ENCODE measurements at places on chromosomes 11 and 22.

GRCh38 chr11:130180896-130181294 lies 21.3 kb downstream of the ST14 start:
- no peak for DNase-seq

DNA sequence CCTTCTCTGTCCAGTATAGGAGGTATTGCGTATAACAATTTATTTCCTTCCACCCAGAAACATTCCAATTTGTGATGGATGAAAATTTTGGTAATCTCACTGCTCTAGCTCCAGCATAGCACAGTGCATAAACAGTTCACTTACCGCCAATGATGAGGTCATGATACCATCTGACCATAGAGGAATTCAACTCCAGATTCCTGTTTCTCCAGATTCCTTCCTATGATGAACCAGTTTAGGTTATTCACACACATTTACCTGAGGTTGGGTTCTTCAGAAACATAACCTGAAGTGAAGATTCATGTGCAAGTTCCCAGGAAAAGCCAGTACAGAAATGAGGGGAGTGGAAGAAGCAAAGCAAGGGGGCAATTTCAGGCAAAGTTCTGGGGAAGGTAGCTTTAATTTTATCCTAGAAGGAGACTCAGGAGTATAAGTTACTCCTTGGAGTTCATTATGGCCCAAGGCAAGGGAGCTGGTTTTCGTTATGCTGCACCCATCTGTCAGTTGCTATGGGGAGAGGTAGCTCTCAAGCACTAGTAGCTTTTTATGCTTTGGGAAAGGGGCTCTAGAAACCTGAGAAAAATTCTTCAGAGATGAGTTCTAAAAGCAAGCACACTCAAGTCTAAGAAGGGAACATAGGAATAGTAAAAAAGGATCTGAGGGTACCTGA lies 121.6 kb downstream of the CASP12 start:
- peak; percentile 97 for DNase-seq

DNA sequence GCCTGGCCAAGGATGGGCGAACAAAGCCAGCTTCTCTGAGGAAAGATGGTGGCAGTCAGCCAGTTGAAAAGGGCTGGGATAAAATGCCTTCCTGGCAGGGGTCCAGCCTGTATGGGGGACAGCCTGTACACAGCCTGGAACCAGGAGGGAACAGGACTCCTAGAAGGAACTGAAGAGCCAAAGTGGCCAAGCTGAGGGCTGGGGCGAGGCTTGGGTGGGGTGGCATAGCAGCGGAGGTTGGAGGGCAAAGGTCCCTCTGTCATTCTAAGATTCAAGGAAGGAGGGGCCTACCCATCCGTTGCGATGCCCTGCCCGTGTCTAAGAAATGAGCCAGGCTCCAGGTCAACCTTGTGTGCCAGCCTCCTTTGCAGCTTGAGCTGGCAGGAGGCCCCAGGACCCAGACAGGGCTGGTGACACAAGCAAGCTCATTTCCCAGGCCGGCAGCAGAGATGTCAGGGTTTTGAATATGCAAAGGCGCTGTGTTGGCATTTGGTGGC lies 22.6 kb downstream of the FADD start:
- no peak for DNase-seq

- no peak for DNase-seq
These were observed 13.9 kb upstream of the ADSL start for GRCh38 chr22:40332319-40332781.

DNA sequence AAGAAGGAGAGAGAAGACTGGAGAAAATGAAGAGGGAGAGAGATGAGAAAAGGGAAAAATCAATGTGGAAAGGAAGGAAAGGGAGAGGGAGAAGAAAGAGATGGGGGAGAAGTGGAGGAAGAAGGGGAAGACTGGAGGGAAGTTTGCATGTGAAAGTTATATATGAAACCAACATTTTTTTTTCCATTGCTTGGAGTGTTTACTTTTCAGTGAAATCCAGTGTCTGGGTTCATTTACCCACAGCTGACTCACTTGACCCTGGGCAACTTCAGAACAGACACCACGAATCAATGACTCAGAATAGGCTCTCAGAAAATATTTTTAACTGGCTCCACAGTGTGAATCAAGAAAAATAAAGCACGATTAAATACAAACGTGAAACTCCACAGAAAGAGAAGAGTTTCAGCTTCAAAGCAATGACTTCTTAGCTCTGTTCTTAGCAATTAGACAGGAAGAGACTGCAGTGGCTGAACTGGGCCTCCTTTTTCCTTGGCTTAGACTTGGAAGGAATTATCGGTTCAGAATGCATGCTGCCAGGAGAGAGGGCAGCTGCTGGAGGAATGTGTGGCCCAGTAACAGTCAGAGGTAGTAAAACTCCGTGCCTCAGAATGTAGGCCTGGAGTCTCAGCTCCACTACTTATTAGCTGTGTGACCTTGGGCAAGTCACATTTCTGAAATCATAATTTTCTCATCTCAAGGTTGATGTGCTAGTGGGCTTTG lies 237.5 kb downstream of the MIAT start:
- DNase-seq = no peak

GRCh38 chr11:87971354-87971753 lies 203.9 kb downstream of the RAB38 start:
- DNase-seq = no peak

DNA sequence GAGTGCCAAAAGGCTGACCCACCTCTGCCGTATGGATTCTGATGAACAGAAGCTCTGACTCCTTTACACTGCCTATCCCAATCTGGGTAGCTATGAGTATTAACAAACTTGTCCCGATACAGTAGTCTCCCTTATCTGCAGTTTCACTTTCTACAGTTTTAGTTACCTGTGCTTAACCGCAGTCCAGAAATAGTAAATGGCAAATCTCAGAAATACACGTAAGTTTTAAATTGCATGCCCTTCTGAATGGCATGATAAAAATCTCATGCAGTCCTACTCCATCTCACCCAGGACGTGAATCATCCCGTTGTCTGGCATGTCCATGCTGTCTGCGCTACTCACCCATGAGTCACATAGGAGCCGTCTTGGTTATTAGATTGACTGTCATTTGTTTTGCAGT lies 68.8 kb downstream of the SNX19 start:
- no peak for DNase-seq

GRCh38 chr11:762421-763072 lies 14.7 kb downstream of the GATD1 start:
- DNase-seq = peak; percentile 79

DNA sequence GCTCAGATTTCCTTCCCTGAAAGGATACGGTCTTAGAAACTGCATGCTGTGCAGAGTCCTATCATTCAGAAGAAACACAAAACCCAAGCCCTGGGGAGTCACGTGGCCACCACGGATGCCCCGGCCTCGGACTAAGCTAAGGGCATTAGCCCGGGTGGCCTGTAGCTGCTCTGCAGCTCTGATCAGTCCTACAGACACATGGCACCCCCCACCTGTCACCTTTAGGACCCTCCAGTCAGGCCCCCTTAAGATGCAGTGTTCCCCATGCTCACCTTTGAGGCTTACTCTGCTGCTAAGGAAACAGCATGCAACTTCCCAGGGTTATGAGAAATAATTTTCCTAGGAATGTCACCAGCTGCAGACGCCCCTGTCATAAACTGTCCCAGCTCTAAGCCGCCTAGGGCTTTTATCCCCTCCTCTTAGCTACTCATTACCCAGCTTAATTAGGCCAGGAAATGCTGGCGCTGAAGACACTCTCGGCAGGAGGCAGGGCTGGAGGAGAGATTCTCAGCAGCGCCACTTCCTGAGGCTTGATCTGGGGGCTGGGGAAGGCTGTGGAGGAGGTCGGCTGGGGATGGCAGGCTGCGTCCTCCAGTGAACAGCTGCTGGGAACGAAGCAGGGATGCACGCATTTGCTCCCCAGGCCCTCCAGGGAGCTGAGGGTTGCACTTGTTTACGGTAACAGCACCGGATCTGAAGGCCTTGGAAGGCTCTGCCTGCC lies 47.2 kb upstream of the ADA2 start:
- no peak for DNase-seq

DNA sequence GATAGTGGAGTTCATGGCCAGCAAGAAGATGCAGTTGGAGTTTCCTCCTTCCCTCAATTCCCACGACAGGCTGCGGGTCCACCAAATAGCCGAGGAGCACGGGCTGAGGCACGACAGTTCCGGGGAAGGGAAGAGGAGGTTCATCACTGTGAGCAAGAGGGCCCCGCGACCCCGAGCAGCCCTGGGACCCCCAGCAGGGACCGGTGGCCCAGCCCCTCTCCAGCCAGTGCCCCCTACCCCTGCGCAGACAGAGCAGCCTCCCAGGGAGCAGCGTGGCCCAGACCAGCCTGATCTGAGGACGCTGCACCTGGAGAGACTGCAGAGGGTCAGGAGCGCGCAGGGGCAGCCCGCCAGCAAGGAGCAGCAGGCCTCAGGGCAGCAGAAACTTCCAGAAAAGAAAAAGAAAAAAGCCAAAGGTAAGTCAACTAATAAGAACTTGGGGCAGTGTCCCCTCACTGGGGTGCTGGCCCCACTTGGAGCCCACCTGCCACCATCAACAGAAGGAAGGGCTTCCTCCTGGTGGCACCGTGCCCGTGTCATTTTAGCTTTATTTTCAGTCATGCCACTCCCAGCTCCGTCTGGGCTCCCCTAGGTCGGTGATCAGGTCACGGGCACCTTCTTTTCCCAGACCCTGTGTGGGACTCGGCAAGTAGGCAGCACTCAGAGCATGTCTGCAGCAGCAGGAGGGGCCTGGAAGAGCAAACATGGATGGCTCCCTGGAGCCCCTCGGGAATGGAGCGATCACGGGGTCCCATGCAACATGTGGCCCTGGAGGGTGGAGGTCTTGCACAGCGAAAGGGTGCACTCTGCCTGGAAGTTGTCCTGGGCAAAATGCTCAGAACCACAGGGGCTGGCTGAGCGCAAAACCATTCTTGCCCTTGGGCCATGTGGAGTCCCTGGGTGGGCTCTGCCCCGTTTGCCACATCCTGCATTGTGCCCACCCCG lies 33.3 kb downstream of the IGHMBP2 start:
- DNase-seq = no peak

DNA sequence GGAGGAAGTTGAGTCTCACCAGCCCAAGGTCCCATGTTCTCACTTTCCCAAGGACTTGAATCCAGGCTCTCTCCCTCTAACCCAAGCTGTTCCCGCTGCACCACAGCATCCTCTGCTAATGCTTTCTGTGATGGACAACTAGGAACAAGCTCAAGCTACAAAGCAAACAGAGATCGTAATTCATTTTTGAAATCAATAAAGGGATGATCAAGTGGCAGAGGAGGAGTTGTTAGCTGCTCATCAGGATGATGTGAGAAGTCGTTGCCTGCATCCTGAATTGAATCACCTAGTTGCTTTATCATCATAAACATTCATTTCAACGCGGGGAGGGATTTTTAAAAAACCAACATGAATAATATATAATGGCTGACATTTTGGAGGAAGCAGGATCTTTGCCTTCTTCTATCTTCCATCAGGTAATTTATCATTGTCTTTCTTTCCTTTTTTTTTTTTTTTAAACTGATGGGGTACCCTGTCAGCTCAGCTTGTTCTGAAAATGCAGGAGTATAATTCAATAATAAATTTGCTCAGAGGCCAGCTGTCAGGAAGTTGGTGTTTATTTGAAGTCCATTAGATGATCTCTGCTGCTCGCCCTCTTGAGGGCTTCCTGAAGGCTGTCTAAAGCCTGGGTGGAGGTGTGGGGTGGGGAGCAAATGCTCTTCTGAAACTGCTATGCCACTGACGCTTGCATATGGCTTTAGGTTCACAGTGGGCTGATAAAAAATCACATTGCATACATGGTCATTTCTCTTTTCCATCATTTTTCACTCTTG lies 174.4 kb upstream of the NARS2 start:
- no peak for DNase-seq
